Nephron progenitor cell (in vitro differentiated cells): ENCODE measurements at places on chromosomes 2 and 18.

- no peak for DNase-seq
These were observed 81.0 kb downstream of the SUMO1 start for GRCh38 chr2:202157211-202157990.

- no peak for DNase-seq
These were observed 34.4 kb upstream of the RTN4 start for GRCh38 chr2:55084641-55085040.

- no peak for DNase-seq
These were observed 6.7 kb downstream of the DLX1 start for GRCh38 chr2:172091761-172092566.

- no peak for DNase-seq
These were observed 6.9 kb downstream of the NEU2 start for GRCh38 chr2:233039212-233039845.

GRCh38 chr2:232094201-232094600, 132.7 kb downstream of the DIS3L2 start:
- no peak for DNase-seq

DNA sequence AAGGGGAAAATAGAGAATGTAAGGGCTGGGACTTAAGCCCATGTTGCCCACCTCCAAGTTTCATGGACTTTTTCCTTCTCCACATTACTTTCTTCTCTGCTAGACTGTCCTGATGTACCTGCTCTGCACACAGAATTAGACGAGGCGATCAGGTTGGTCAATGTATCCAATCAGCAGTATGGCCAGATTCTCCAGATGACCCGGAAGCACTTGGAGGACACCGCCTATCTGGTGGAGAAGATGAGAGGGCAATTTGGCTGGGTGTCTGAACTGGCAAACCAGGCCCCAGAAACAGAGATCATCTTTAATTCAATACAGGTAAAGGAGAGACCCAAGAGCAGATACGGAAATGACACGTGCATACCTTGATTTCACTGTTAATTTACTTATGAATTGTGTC, 16.2 kb upstream of the TYMS start:
- no peak for DNase-seq

- DNase-seq: no peak
These were observed 81.7 kb upstream of the REV1 start for GRCh38 chr2:99571533-99571932.

DNA sequence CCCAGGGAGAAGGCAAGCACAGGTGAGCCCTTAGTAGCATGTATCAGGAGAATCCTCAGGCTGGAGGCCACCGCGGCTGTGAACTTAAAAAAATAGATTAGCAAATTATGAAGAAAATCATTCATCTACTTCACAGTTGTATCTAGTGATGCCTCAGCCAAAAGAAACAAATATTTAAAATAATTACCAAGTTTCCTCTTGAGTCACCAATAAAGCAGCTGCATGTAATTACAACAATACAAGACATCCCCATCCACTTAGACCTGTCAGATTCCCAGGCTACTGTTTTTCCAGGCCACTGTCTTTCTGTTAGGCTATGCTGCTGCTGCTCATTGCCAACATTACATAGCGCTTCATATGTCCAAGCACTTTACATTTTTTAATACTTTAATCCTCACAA, 54.6 kb upstream of the PHLPP1 start:
- no peak for DNase-seq

- no peak for DNase-seq
These were observed 94.3 kb upstream of the FOSL2 start for GRCh38 chr2:28298406-28298805.

- DNase-seq: no peak
These were observed 144.3 kb downstream of the CCDC102B start for GRCh38 chr18:68942230-68942629.

GRCh38 chr2:176432434-176432833, 163.2 kb downstream of the MTX2 start:
- no peak for DNase-seq

DNA sequence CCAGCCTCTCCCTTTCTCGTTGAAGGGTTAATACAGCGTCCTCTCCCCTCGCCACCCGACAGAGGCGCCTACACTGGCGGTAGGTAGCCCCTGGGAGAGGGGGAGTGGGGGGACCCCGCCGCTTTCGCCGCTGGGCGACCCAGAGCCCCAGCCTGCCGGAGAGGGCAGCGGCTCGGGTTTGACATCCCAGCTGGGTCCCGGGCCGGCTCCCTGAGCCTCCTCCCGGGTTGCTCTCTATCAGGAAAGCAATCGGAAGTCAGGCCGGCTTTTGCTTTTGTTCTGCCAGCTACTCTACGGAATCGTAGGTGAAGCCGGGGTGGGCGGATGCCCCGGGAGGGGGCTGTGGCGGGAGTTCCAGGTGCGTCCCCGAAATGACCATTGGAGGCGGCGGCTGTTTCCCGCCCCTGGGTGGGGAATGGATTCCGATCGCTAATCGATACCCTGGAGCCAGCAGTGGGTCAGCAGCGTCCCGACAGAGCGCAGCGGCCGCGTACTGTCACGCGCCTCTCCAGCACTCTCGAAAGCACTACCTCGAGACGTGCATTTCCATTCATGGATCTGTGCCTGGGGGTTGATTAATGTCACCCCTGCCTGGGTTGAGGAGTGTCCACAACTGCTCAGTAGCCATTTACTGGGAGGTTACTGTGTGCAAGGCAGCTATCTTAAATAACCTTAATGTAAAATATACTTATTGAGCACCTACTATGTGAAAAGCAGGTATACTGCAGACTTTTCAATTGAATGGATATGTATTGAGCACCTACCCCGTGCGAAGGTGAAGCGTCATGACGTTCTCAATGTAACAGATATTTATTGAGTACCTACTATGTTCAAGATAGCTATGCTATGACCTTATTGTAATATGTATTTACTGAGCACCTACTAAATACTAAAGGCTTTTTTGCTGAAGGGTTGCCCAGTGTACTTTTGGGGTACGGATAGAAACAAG, 1.1 kb downstream of the MAPK4 start:
- DNase-seq: peak; percentile 36

DNA sequence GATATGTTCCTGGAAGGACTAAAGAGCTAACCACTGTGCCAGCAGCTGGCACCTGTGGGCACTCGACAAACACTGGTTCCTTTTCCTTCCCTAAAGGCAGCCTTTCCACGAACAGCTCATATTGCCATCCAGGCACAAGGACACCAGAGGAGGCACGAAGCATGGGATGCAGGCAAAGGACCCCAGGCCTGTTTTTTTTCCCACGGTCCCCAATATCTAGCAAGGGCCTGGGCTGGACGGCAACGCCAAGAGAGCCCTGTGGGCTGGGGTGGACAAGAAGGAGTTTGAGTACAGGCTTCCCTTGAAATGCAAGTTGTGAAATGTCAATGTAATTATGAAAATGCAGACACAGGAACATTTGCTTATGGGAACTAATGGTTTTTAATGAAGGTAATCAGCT, 135.9 kb downstream of the CYP26B1 start:
- DNase-seq: no peak

DNA sequence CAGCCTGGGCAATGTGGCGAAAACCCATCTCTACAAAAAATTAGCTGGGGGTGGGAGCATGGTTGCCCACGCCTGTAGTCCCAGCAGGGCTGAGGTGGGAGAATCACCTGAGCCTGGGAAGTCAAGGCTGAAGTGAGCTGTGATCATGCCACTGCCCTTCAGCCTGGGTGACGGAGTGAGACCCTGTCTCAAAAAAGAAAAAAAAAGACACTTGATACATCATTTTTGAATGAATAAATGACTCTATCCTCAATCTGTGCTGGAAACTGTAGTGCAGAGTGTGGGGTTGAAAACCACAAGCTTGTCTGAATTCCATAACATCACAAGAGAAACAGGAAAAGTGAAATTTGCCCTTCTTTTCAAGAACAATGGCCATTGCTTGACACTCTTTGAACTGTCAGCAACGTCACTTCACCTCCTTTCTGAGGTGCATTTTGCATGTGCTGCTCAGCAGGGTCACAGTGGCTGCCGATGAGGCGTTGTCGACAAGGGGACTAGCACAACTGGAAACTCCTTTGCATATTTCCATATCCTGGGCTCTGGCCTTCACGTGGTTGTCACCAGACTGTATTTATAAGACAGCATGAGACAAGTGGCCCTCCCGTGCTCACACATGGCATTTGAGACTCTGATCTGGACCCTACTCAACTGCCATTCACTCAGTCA, 54.2 kb downstream of the DDX1 start:
- no peak for DNase-seq

DNA sequence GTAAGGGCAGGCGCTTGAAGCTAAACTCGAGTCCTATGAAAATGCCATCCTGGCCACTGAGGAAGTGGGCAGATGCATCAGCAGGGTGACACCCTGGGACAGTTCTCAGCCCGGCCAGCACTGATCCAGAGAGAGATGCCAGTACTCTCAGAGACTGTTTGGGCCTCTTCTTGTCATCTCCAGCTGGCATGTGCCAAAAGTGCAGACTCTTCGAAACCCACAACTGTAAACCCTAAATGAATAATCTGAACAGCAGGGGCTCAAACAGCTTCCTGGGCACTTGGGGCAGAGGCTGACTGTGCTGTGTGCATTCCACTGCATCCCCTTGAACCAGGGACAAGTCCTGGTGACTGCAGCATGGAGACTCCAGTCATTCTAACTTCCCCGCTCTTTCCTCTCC, 204.2 kb upstream of the SMAD2 start:
- no peak for DNase-seq

GRCh38 chr2:85326406-85327159, 1.2 kb downstream of the TGOLN2 start:
- DNase-seq: no peak

DNA sequence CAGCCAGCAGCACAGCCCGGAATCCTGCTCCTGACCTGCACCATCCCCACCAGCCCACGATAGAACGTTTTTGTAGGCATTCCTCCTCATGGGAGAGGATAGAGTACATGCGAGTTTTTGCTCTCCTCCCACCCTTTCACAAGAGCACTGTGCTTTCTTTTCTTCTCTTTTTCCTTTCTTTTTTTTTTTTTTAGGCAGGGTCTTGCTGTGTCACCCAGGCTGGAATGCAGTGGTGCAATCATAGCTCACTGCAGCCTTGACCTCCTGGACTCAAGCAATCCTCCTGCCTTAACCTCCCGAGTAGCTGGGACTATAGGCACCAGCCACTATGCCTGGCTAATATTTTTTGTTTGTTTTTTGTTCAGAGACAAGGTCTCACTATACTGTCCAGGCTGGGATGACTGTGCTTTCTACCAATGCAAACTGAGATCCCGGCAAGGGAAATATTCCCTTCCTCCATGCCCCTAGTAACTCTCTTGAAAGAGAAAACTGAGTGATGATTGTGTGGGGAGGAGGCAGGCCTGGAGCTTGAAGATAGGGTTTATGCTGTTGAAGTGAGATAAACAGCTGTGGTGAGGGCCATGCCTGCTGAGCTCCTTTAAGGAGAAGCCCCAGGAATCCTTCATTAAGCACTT, 82.6 kb upstream of the TXNDC2 start:
- no peak for DNase-seq

- DNase-seq: no peak
These were observed 168.5 kb downstream of the FHOD3 start for GRCh38 chr18:36465970-36466369.

GRCh38 chr2:217418090-217418489, 558.2 kb upstream of the TNP1 start:
- DNase-seq: no peak

- no peak for DNase-seq
These were observed 53.4 kb downstream of the ADI1 start for GRCh38 chr2:3465844-3466481.

DNA sequence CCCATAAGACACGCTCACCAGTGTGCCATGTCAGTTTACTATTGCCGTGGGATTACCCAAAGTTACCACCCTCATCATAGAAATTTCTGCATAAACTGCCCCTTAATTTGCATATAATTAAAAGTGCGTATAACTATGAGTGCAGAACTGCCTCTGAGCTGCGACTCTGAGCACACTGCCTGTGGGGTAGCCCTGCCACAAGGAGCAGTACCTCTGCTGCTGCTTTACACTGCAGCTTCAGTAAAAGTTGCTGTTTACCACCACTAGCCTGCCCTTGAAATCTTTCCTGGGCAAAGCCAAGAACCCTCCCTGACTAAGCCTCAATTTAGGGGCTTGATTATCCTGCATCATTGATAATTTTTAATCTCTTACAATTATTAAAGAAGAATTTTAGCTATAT, 213.9 kb upstream of the MAP2 start:
- DNase-seq: no peak

DNA sequence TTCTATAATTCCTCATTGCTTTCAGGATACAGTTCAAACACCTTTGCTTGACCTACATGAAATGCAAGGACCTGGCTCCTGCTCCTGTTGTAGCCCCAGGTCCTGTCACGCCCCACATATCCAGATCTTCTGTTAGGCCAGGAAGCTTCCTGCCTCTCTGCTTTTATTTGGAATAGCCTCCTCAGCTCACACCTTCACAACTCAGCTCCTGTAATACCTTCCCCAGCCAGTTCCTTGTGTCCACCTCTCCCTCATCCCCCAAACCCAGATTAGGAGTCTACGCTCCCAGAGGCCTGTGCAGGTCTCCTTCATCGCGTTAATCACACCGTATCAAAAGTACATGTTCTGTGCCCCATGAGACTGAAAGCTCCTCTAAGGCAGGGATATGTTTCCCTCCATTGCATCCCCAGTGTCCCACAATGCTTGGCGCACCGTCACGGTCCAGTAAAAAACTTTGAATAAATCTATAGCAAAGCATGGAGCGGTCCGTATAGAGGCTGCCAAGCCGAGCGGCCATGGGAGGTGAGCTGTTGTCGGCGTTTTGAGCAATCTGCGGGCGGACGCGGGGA, 371 bp downstream of the MDH1B start:
- DNase-seq: no peak

- peak; percentile 25 for DNase-seq
These were observed 30.6 kb upstream of the EPC2 start for GRCh38 chr2:148614014-148614321.

DNA sequence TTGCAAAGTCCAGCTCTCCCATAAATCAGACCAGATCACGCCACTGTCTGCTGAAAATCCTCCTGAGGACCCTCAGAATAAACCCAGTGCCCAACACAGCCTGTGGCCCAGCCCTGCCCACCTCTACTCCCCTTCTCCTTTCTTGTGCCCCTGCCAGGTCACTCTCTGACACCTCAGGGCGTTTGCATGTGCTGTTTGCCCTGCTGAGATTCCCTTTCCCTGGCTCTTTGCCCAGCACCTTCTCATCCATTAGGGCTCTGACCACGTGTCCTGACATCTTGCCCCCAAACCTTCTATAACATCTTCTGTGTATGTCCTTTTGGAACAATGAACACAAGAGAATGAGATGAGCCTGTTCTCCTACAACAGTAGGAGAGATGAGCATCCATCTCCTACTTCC, 18.5 kb upstream of the NMUR1 start:
- no peak for DNase-seq

- no peak for DNase-seq
These were observed 59.8 kb downstream of the HDLBP start for GRCh38 chr2:241255542-241256167.

DNA sequence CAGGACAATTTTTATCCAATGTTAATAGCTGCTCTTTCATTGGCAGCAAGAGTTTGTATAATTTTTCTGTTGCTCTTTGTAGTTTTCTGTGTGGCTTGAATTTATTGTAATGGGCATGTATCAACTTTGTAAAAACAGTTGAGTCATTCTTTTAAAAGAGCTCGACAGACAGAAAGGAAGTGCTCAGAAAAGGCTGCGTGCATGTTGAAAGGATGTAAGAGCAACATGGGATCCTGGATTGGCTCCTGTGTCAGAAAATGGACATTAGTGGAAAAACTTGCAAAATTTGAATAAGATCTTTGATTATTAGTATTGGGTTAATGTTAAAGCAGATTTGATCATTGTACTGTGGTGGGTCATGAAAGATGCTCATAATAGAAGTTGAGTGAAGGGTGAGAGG, 93.3 kb upstream of the CDC42EP3 start:
- no peak for DNase-seq
